Activated T-helper 17 cell treated with anti-CD3 and anti-CD28 coated beads, Interleukin-2, amount 50 U/mL, for 72 hours (primary cell): ENCODE measurements at places on chromosomes 16 and 17.

DNA sequence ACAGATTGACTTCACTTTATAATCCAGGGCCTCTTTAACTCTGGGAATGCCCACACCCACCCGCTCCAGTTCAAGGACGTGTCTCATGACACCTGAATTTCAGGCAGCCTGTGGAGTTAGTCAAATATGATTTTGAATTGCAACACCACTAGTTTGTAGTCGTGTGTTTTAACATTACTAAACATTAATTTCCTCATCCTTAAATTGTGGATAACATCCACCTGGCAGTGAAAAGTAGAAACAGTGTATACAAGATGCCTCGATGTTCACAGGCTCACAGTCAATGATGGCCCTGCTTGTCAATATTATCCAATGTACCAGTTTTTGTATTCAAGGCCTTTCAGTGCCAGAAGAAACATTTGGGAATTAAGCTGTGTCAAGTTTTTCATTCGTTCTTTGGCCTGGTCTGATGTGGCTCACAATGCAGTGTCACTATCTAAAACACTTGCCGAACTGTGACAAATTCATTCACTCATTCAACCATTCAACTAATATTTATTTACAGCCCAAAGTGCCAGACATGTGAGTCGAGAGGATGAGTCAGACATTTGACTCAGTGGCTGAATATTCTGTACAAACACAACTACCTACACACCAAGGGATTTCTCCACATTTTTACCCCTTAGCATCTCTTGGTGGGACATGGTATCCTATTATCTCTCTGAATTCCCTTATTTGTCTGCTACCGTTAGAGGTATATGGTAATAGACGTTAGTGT is 1.4 kb downstream of the MEIOB start:
- no peak overlapping the region for H3K4me3 ChIP-seq
- ATAC-seq = no peak
- H3K36me3 ChIP-seq = no peaks in the 10 kb centered on the region
- H3K27me3 ChIP-seq = peaks cover 7% of the 10 kb centered on the region

DNA sequence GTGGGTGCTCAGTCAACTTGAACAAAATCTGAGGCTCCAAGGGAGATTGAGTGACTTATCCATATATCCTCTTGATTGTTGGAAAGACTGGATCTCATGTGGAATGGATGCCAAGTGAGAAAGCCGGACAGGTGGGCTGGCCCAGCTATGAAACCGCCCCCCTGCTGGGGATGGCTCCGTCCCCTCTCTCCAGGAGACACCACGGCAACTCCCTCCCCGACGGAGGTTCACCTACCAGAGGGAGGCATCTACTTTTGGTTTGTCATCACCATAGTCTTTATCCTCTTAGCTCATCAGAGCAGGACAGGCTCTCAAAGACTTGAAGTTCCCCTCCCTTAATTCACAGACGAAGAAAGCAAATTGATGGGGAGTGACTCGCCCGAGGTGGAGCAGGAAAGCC is 1.8 kb upstream of the ALG1 start:
- H3K4me3 ChIP-seq = no peak overlapping the region
- ATAC-seq = no peak
- H3K4me1 ChIP-seq = peaks cover 14% of the 10 kb centered on the region

- no peaks in the 10 kb centered on the region for H3K36me3 ChIP-seq
- H3K27me3 ChIP-seq = peaks cover 25% of the 10 kb centered on the region
- H3K4me3 ChIP-seq = no peak overlapping the region
- H3K27ac ChIP-seq = peak overlapping the region; percentile 30
These were observed 2.3 kb upstream of the SCRN2 start for GRCh38 chr17:47843391-47843730.

DNA sequence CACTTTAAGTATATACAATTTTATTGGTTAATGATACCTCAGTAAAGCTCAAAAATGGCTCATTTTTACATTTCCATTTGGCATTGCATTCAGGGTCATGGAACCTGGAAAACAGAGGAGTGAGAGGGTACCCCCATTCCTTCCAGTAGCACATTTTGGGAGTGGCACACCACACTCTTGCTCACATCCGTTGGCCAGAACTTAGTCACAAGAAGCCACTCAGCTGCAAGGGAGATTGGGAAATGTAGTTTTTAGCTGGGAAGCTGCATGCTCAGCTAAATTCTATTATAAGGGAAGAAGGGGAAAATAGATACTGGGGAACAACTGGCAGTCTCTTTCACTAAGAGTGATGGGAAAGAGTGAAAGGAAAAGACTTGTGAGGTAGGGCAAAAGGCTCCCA is 102.5 kb upstream of the TMEM97 start:
- ATAC-seq = peak; percentile 54
- H3K36me3 ChIP-seq = no peaks in the 10 kb centered on the region
- H3K4me3 ChIP-seq = no peak overlapping the region
- H3K27ac ChIP-seq = no peak overlapping the region
- H3K27me3 ChIP-seq = no peaks in the 10 kb centered on the region

DNA sequence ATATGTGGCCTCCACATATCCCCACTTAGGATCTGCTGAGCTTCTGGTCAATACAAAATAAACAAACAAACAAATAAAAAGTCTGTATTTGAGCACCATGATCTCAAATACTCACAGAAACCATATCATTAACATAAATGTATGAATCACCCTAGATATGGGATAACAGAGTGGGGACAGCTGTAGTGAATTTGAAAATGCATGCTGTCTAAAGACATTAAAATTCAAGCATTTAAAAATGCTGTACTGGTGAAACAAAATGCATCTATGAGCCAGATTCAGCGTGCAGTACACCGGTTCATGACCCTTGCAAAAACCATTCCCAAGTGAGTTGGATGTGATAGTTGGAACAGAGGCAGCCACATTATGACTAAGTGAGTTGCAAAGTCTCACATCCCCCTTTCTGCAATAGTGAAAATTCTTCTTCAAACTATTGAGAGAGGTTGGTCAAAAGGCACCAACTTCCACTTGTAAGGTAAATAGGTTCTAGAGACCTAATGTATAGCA is 12.3 kb downstream of the GRIN2A start:
- H3K36me3 ChIP-seq = no peaks in the 10 kb centered on the region
- no peak overlapping the region for H3K27ac ChIP-seq
- H3K27me3 ChIP-seq = peaks cover 7% of the 10 kb centered on the region

GRCh38 chr17:80892019-80892855 is 99.4 kb upstream of the CHMP6 start:
- H3K27me3 ChIP-seq = no peaks in the 10 kb centered on the region
- H3K27ac ChIP-seq = peak overlapping the region; percentile 99
- H3K4me1 ChIP-seq = peaks cover 27% of the 10 kb centered on the region
- ATAC-seq = peak; percentile 69

DNA sequence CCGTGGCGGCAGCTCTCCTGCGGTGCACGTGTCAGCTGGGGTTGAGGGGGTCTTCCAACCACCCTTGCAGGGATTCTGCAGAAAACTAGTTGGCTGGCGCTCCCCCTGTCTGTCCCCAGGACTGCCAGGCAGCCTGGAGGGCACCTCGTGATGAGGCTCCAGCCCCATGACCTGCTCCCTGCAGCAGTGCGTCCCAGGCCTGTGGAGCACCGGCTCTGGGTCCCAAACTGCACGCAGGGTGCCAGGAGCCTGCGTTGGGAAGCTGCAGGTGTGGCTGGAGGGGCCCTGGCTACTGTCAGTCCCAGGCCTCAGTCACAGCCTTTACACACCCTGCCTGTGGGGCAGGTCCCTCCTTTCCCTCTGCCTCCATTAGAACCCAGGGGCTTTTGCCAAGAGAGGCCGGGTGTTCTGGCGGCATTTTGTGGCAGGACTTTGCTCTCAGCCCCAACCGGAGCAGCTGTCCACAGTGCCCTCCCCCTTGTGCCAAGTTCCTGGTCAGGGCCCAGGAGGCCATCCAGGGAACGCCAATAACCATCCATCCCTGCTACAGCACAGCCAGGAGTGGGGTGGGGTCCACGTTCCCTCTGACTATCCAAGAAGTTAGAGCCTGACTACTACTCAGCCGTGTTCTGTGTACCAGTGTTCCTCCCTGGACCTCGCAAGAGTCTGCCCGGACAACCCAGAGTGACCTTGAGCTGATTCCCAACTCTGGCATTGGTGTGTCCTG is 9.2 kb downstream of the CHMP6 start:
- H3K27me3 ChIP-seq = peaks cover 7% of the 10 kb centered on the region
- H3K4me1 ChIP-seq = peaks cover 5% of the 10 kb centered on the region
- no peak for ATAC-seq
- H3K4me3 ChIP-seq = no peak overlapping the region
- peaks cover 23% of the 10 kb centered on the region for H3K36me3 ChIP-seq
- H3K27ac ChIP-seq = no peak overlapping the region

DNA sequence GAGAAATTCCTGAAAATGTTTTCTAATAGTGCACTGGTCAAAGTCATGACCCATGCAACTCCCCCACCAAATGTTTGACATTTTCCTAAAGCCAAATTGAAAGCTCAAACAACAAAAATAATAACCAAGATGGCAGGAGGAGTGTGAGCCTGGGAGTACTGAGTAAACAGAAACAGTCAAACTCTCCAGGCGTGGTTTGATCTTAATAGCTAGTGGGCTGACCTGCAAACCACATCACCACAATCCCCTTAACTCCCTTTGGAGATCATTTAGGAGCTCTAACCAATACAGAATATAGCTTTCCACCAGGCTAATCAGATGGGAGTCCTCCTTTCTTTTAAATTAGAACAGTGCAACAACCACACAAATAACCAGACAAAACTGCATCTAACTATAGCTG is 19.2 kb upstream of the MEIOC start:
- no peak overlapping the region for H3K27ac ChIP-seq
- no peak overlapping the region for H3K4me3 ChIP-seq
- no peaks in the 10 kb centered on the region for H3K4me1 ChIP-seq
- no peak for ATAC-seq
- peaks cover 3% of the 10 kb centered on the region for H3K27me3 ChIP-seq

- no peaks in the 10 kb centered on the region for H3K36me3 ChIP-seq
- peak; percentile 96 for ATAC-seq
- H3K27me3 ChIP-seq = no peaks in the 10 kb centered on the region
- H3K4me1 ChIP-seq = peaks cover 36% of the 10 kb centered on the region
- H3K27ac ChIP-seq = peak overlapping the region; percentile 95
These were observed 11.3 kb downstream of the YPEL2 start for GRCh38 chr17:59342681-59343131.

DNA sequence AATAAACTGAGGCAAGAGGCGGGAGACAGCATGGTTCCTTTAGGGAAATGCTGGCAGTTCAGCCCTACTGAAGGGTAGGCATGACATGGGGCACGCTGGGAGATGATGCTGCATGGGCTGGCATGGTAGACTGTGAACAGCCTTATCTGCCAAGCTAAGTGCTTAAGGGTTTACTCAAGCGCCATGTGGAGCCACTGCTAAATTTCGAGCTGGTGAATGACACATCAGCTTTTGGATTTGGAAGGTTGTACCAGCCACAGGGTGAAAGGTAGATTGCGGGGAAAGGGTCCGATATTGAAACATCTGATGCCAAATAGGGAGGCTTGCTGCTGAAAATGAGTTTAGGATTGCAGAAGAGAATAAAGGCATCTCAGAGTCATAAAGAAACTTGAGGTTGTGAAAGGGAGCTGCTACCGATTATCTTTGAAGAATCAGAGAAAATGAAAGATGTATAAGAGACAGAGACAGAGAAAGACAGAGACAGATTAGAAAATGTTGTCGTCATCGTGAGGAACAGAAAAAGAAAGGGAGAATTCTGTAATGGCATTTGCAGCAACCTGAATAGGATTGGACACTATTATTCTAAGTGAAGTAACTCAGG is 16.3 kb downstream of the PIK3R5 start:
- H3K4me3 ChIP-seq = peak overlapping the region; percentile 52
- peaks cover 57% of the 10 kb centered on the region for H3K36me3 ChIP-seq
- H3K4me1 ChIP-seq = peaks cover 60% of the 10 kb centered on the region
- no peaks in the 10 kb centered on the region for H3K27me3 ChIP-seq

DNA sequence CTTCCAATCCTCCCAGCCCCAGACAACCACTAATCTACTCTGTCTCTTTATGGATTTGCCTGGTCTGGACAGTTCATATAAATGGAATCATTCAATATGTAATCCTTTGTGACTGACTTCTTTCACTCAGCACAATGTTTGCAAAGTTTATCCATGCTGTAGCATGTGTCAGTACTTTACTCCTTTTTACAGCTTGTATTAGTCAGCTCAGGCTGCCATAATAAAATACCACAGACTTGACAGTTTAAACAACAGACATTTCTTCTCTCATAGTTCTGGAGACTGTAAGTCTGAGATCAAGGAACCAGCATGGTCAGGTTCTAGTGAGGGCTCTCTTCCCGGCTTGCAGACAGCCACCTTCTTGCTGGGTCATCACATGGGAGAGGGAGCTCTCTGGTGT is 41.3 kb downstream of the GPRC5B start:
- no peak overlapping the region for H3K4me3 ChIP-seq
- no peaks in the 10 kb centered on the region for H3K27me3 ChIP-seq
- no peak overlapping the region for H3K27ac ChIP-seq
- no peaks in the 10 kb centered on the region for H3K36me3 ChIP-seq

DNA sequence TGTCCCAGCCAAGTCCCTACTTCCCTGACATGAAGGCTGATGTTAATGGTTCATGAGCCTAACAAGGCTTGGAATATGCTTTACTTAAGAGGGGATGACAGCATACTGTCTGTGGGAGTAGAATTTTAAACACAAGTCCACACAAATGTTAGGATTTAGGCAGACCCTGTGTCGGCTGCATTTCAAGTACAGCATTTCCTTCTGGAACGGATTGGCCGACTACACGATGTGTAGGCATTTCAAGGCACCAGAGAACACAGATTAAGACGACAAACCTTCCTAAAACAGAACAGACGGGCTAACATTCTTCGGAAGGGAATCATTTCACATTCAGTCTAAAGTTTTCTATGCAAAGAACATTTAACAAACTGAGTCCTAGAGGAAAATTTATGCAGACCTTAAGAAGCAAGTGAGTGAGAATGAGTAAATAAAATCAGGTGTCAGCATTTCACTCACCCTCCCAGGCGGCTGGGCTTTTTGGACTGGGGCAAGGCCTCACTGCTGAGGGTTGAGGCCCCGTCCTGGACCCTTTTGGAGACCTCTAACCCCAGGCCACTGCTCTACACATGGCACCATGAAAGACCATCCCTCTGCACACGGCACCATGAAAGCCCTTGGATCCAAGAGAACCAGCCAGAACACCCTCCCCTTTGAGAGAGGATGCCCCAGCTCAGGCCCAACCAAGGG is 67.5 kb downstream of the SMPD3 start:
- H3K27me3 ChIP-seq = no peaks in the 10 kb centered on the region
- no peaks in the 10 kb centered on the region for H3K36me3 ChIP-seq
- peaks cover 17% of the 10 kb centered on the region for H3K4me1 ChIP-seq
- no peak overlapping the region for H3K4me3 ChIP-seq
- no peak overlapping the region for H3K27ac ChIP-seq
